ENCODE measurements at places on chromosomes 13 and 19.

DNA sequence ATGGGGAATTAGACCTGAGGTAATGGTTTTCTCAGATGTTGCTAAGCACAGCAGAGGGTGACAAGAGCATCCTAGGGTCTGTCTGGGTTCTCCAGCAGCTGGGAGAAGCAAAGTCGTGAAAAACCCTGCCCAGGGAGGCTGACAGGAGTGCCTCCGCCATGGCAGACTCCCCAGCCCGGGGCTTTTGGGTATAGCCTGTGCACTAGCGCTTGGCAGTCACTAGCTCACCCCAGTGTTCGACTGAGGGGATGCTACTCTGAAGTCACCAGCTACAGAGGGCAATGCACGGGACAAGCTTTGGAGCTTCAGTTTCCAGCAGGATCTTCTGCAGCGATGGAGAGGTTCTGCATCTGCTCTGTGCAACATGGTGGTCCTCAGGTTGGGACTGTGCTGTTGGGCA lies 87.5 kb downstream of the ING1 start:
- DNase-seq, result no peak

DNA sequence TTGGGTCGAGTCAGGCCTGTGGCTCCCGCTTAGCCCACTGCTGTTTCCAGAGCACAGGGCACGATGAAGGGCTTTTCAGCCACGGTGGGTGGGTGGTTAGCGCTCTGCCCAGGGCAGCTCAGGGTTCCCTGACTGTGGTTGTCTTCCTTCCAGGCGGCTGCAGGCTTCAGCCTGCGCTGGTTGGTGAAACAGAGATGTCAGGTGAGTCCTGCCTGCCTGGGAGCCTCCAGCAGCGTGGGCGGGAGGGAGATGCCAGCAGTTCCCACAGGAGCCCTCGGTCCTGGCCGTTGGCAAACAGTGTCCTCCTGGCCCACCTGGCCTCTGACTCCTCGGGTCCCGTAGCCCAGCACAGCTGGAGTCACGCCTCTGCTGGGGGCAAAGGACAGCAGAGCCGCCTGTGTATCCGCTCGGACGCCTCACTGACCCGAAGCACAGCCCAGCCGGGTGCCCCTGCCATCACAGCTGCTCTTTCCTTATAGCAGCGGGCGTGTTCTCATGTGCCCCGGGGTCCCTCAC lies 9.7 kb downstream of the ADAT3 start:
- DNase-seq, result no peak

DNA sequence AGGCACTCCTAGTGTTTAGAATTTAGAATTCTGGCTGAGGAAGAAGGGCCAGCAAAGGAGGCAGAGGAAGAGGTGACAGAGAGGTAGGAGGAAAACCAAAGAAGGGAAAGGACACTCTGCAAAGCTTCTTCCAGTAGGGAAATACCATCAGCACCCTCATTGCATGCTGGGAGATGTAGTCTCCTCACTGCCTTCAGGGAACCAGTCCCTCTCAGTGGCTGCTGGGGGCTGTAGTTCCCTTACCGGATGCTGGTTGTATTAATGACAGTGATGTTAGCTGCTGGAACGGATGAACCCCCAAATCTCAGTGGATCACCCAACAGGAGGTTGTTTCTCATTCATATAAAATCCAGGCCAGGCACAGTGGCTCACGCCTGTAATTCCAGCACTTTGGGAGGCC lies 10.1 kb downstream of the GRIN2D start:
- no peak for DNase-seq

DNA sequence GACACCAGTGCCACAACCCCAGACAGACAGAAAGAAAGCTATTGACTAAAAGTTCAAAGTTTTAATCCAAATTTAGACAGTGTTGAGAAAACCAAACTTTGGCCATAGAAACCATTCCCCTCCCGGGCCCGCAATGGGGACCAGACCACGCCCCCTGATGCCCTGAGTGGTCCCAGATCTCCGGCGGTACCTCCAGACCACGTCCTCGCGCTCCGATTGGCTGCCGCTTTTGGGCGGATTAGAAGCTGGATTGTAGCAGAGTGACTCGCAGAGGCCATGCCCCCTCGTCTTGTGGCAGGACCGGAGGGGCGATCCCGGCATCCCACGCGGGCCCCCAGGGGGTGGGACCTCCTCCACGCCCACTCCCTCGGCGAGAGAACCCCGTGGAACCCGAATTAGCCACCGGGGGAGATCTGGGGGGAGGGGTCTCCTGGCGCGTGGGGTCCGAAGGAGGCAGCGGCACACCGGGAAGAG lies 797 bp upstream of the HSD17B14 start:
- DNase-seq, result no peak

DNA sequence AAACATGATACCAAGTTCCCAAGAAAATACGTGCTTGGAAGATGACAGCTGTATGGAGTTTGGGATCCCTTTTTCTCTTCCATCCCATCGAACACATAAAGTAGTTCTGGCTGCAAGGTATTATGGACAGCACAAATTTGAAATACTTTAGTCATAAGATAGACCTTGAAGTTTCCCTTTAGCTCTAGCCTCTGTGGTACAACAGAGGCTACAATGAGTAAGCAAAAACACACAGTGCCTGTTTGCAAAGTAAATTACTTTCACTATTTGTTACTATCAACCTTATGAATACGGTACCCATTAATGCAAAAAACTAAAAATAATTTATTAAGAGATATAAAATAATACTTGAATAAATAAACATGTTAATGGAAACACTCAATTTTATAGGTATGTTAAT lies 21.0 kb upstream of the LRCH1 start:
- no peak for DNase-seq

Data from vagina (tissue), 2 donors.